ENCODE measurements at places on chromosomes 4 and X.

DNA sequence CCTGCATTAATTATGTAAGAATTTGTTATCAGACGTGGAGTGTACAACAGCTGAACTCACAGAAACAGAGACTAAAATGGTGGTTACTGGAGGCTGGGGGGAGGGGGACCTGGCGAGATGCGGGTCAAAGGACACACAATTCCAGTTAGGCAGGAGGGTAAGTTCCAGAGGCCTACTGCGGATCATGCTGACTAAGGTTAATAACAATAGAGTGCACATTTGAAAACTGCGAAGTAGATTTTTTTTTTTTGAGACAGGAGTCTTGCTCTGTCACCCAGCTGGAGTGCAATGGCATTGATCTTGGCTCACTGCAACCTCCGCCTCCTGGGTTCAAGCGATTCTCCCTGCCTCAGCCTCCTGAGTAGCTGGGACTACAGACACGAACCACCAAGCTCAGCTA is 7.6 kb downstream of the AGA start:
- no peak for DNase-seq

DNA sequence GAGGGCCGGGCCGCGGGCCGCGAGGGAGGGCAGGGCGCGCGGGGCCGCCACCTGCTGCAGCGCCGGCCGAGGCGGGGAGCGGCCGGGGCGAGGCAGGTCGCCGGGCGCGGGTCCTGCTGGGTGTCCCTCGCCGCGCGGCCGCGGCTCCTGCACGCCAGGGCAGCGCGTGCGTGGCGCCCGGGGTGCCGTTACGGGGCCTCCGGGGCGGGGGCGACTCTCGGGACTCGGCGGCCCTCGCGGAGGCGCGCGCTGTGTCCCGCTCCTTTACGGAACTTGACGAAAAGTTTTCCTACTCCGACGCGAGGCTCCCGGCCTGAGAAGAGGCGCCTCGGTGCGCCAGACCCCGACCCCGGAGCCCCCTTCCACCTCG is 329 bp downstream of the TBC1D14 start:
- no peak for DNase-seq

- no peak for DNase-seq
These were observed 26.2 kb downstream of the GYG2 start for GRCh38 chrX:2854918-2855317.

- DNase-seq: no peak
These were observed 173.4 kb downstream of the SCFD2 start for GRCh38 chr4:53192496-53192895.

- DNase-seq: no peak
These were observed 317 bp downstream of the CMC4 start for GRCh38 chrX:155070663-155070974.

- DNase-seq: no peak
These were observed 101.8 kb downstream of the NEK1 start for GRCh38 chr4:169510617-169511016.

GRCh38 chr4:69748173-69748572 is 12.2 kb downstream of the SULT1B1 start:
- no peak for DNase-seq

- DNase-seq: no peak
These were observed 60.5 kb downstream of the NDNF start for GRCh38 chr4:121011780-121012340.

GRCh38 chr4:169136796-169137557 is 126.9 kb upstream of the CBR4 start:
- no peak for DNase-seq

DNA sequence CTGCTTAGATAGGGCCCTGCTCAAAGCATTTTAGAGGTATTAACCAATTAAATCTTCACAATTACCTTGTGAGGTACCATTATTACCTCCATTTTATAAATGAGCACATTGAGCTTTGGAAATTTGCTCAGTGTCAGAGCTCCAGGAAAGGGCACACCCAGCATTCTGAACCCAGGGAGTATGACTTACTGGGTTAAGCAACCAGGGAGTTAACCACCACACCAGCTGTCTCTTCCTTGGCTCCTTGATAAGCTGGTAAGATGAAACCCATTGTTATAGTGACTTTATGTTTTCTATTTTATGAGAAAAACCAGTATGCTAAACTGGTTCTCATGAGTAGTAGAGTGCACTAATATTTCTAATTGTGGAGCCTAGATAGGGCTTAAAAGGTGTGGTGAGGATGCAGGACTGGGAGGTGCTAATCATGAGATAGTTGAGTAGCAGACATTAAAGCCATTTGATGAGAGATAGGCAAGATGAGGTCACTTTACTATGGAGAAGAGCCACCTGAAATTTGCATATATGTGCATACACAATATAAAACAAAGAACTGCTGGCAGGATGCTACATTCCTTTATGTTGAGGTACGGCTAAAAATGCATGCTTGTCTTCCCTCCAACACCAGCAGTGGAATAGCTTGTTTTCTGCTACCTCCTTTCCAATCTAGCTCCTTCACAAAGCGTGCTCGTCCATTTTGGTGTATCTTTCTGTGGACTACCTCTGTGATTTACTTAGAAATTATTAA is 556.1 kb downstream of the SPRY1 start:
- DNase-seq: no peak

- DNase-seq: no peak
These were observed 4.2 kb upstream of the CDS1 start for GRCh38 chr4:84578540-84579402.

Measured in NCI-H2171 (cell line).